ENCODE measurements at places on chromosomes 6 and 20.

GRCh38 chr6:169229615-169230321, 23.9 kb downstream of the THBS2 start:
- DNase-seq: no peak

DNA sequence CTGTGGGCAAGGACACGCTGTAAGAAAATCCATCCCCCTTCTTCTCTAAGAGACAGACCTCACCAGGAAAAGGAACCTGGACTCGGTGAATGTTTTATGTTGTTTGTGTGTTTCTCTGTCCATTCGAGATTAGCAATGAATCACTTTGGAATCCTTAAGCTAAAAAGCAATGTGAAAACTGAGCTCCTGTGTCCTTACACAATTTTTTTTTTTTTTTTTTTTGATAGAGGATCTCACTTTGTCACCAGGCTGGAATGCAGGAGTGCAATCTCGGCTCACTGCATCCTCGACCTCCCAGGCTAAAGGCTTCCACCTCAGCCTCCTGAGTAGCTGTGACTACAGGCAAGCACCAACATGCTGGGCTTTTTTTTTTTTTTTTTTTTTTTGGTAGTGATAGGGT, 32.1 kb downstream of the BFSP1 start:
- DNase-seq: no peak

DNA sequence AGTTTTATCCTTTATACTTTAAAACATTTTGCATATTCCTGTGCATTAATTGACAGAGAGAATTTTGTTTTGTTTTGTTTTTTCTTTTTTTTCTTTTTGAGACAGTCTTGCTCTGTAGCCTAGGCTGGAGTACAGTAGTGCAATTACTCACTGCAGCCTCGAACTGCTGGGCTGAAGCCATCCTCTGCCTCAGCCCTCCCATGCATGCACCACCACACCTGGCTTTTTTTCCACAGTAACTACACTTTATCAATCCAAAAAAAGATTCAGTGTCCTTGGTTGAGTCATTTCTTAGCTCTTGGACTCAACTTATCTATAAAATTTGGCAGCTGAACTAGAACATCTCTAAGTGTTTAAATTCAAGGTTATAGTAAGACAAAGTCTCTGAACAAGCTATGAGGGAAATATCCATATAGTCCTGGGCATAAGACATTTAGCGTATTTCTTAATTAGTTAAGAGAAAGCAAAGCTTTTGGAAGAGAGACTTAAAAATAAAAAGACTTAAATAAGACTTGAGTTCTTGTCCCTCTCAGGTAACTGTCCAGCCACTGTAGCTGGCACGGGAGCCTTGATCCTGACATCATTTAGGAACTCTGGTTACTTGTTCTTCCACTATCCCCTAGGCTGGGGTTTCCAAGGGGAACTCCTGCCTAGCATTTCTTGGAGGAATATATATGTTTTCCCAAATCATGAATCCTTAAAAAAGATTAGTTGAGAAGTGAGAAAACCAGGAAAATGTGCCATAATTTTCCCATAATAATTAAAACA, 300.1 kb downstream of the HACE1 start:
- no peak for DNase-seq

DNA sequence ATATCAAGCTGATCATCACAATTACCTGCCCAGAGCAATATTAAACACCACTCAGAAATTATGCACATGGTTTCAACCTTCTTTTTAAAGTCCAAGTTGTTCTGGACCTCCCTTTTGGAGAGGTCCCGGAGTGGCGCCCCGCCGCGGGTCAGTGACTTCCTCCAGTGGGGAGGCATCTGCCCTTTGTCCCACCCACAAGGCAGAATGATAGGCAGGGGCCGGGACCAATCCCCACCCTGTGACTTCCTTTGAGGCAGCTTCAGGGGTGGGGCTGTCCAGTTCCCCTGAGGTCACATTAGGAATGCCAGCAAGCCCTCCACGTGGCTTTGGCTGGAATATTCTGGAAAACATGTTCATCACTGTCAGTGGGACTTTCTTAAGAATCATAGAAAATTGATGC, 207.0 kb downstream of the ANKRD60 start:
- DNase-seq: no peak

DNA sequence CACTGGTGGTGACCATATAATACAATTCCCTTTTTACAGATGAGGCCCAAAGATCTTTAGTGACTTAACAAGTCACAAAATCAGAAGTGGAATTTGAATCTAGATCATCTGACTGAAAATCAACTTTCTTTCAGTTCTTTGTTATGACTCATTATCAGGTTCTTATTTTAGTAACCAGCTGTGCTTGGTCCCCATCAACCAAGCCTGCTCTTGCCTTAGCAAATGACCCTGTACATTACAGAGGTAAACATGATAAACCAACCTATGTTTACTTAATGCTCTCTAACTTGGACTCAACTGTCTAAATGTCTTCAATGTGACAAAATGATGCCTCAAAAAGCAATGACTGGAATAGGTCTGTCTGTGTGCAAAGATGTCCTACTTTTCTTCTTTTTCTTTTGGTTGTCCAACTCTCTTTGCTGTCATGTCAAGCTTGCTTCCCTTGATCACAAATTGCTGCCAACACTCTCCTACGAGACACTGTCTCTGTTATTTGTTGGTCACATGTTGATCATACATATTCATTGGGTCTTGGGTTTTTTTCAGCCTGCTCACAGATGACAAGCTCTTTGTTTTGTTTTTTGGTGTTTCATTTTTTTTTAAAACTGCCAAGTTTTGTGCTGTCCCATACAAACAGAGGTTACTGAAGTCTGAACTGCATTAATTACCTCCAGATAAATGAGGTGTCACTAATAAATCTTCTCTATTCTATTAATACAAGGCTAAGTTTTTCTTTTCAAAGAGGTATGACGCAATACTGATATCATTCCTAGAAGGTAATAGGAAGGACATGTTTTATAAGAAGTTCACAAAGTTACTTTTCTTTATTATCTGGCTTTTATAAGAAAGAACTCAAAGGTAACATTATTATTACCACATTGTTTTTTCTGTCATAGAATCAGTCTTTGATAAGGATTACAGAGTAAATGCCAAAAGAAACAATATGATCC, 62.2 kb upstream of the PLN start:
- DNase-seq: no peak

Measured in cerebellar nuclear complex (tissue), 1 donor.